HT1080 (cell line): ENCODE measurements at places on chromosomes 11 and 22.

- peak; percentile 22 for DNase-seq
These were observed 39.2 kb upstream of the IGLL5 start for GRCh38 chr22:22848364-22848866.

GRCh38 chr11:12193515-12194336, 83.3 kb downstream of the MICAL2 start:
- no peak for DNase-seq

GRCh38 chr11:1338201-1339065, 29.0 kb upstream of the TOLLIP start:
- DNase-seq, result no peak

DNA sequence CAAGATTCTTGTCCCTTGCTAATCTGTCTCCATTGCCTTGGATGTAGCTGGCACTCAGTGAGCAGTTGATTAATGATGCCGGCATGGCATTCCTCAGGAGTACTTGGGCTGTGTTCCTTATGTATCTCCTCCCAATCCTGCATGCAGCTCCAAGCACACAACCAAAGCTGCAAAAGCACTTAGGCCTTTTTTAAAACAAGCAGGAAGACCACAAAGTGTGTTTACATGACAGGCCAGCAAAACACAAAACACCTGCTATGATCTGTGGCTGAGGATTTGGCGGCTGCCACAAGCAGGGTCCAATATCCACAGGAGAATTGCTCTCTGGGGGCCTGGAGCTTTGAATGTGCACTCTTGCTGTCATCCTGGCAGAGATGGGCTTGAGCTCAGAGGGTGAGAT, 8.9 kb downstream of the ABTB2 start:
- DNase-seq, result no peak

GRCh38 chr11:76626921-76627401, 43.6 kb downstream of the LRRC32 start:
- DNase-seq, result peak; percentile 73

- DNase-seq, result no peak
These were observed 25.2 kb downstream of the FLRT1 start for GRCh38 chr11:64060861-64061444.

DNA sequence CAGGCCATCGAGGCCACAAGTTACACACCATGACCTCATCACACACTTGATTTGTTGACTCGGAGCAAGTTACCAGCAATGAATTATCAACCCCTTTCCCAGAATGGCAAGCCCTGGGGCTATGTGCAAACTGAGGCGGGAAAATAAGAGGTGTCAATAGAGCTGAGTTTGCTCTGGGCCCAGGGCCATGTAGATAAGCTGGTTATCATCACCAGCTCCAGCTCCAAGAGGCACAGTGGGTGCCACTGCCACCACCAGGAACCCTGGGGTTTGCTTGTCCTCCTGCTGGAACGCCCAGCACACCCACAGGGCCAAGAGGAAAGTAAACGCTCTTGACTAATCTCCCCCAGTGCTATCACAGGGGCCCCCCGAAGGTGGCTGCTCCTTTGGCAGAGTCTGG, 13.0 kb upstream of the VPS37C start:
- no peak for DNase-seq

GRCh38 chr11:131859538-131860210, 489.3 kb downstream of the NTM start:
- DNase-seq, result peak; percentile 69

- no peak for DNase-seq
These were observed 20.4 kb upstream of the UPB1 start for GRCh38 chr22:24474649-24475255.

- no peak for DNase-seq
These were observed 13.7 kb downstream of the PRR5L start for GRCh38 chr11:36309779-36310178.

- DNase-seq, result no peak
These were observed 48.1 kb downstream of the NXPE1 start for GRCh38 chr11:114511538-114511937.

DNA sequence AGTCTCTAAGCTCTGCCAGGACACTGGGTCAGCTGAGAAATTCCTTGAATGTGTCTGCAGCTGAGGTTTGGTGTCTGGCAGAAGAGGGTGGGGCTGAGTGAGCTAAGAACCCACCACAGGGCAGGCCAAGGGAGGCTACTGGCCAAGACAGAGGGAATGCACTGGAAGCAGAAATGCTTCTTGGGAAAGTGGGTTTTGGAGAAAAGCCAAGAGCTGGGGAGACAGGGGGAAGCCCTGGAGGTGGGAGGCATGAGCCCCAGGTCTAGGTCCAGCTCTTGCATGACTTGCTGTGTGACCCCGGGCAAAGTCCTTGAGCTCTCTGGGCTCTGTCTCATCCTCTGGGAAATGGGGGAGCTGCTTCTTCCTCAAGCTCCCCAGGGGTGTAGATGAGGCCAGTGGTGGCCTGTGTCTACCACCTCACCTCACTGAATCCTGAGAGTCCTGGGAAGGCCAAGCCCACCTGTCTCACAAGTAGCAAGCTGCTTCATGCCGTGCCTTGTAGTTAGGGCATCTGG, 2.3 kb downstream of the MMP11 start:
- DNase-seq, result peak; percentile 28

DNA sequence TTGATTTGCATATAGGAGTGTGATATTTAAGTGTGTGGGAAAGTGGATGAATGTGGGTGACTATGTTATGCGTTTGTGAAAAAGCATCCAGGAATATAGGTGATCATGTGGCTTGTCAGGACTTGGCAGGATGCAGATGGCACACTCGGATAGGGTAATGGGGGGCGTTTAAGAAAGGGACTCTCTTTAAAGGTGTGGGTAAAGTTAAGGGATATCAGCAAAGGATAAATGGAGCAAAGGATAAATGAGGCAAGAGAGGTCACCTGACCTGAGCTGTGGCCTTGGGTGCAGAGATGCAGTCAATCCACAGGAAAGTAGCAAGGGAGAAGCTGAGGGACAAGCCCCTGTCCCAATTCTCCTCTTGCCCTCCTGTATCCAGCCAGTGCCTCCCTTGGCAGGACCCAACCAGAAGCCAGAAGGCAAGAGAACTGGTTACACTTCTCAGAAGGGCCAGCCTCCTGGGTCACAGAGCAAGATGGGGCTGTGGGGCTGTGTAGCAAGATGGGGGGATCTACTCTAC, 47.5 kb upstream of the GRAMD1B start:
- no peak for DNase-seq

GRCh38 chr22:50009765-50010675, 2.5 kb downstream of the IL17REL start:
- no peak for DNase-seq

DNA sequence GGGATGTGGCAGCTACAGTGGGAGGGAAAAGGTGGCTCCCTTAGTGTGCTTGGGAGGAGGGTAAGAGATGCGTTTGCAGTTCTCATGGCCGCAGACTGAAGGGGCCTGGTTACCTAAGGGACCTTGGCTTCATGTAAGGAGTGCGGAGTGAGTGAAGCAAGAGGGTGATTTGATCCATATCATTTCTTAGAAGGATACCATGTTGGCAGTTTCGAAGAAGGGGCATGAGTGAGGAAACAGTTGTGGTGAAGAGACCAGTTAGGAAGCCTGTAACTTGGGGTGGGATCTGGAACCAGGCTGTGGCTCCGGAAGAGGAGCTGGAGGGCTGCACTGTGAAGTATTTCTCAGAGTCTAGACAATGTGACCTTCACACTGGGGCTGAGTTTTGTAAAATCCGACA, 45.0 kb downstream of the ST3GAL4 start:
- no peak for DNase-seq

DNA sequence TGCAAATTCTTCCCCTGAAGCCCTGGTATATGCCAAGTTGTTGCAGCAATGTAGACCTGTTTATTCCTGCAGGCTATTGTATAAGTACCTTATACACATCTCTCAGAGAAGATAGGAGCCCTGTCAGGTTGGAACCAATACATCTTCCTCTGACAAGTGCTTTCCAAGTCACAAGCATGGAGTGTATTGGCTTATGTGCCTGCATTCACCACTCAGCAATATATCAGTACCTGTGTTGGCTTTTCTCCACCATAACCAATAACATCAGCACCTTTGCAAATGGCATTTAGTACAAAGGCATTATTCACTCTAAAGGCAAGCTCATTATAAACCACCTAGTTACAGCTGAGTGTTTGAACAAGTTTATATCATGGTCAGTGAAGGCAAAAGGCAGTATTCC, 611.7 kb upstream of the CNTN5 start:
- DNase-seq, result no peak

DNA sequence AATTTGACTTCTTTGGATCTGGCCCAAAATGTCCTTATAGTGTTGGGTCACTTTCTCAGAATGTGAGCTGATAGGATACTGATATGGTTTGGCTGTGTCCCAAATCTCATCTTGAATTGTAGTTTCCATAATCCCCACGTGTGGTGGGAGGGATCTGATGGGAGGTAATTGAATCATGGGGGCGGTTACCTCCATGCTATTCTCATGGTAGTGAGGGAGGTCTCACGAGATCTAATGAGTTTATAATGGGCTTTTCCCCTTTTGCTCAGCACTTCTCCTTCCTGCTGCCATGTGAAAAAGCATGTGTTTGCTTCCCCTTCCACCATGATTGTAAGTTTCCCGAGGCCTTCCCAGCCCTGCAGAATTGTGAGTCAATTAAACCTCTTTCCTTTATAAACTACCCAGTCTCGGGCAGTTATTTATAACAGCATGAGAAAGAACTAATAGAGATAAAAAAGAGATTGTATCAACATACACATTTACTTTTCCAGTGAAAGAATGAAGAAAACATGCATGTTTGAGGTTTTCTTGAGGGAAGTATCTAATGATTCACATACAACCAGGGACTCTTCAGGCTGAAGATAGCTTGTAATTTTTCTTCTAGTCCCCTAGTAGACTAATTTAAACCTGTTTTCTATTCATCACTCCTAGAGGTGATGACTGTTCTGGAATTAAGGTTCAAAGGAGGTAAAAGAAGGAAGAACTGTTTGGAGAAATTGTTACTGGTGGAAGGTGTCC, 17.3 kb upstream of the CSTF3 start:
- no peak for DNase-seq

- no peak for DNase-seq
These were observed 2.9 kb downstream of the PANX2 start for GRCh38 chr22:50173311-50173982.

- peak; percentile 76 for DNase-seq
These were observed 2.7 kb downstream of the NEAT1 start for GRCh38 chr11:65425105-65425970.

GRCh38 chr22:44305888-44306287, 6.9 kb downstream of the SHISAL1 start:
- no peak for DNase-seq

GRCh38 chr11:70519117-70519516, 120.8 kb downstream of the CTTN start:
- DNase-seq, result peak; percentile 25

DNA sequence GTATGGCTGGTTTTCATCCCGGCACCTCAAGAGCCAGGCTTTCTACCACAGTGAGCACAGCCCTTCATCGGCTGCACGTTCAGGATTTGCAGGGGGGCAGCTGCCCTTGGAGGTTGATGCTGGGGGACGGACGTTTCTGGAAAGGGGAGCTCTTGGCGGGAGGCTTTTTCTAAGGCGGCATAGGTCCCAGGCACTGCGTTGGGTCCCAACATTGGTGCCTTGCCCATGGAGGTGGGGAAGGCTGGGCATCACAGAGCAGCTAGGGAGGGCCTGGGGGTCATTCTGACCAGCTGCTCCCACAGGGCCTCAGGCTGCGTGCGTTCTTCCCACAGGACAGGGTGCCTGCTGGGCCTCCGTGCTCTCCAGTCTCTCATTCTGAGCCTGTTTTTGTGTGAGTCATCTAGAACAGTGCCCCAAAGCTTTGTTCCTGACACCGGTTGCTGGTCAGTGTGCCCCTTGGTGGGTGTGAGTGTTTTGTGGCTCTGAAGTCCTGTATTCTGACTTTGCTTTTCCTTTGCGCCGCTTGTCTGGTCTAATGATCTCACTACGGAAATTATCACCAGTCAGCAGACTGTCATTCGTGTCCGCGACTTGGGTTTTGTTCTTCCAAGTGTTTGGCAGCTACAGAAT, 275.9 kb downstream of the TBC1D22A start:
- no peak for DNase-seq

GRCh38 chr22:49850021-49850911, 3.4 kb upstream of the ZBED4 start:
- DNase-seq, result no peak

DNA sequence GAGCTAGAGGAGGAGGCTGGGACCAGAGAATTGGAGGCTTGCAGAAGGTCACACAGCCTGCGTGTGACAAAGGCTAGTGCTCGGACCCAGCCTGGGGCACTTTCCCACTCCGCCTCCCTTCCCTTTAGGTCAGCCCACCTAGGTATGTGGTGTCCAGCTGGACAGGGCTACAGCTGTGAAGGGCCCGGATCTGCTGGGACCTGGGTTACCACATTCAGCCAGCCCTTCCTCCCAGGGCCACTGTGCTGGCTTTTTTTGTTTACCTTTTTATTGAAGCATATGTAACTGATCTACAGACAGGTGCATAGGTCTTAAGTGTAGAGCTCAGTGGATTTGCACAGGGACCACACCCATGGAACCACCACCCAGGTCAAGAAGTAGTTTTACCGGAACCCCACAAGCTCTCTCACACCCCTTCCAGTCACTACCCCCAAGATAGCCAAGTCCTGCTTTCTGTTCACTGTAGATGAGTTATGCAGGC, 8.7 kb downstream of the CAPN5 start:
- no peak for DNase-seq

DNA sequence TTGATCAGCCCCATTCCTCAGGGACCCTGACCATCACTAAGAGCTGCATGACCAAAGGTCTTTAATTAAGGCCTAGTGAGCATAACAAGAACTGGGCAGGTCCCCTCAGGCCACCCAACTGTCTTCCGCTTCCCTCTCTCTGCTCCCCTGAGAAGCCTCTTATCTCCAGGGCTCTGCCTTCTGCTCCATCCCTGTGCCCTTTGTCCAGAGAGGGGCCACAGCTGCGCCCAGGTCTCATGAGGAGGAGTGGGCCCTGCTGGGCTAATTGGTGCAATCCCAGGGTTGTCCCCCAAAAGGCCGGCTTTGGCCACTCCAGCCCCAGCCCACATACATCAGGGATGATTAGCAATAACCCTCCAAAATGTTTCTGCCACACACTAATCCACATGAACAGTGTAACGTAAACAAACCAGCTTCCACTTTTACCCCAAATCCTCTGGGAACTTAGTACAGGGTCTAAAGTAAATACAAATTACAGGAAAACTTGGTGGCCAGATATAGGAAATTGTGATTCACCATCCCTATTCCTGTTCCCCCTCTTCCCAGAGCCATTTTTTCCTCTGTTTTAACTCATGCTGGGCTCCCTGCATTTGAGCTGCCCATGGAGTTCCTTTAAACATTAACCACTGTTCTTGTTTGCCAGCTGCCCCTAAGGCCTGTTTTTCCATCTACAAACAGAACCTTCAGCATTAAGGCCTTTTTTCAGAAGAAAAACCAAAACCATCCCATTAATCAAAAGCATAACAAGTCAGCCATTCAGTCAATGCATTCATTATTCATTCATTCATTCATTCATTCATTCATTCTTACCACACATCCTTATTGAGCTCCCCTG, 34.6 kb upstream of the CAVIN3 start:
- no peak for DNase-seq

DNA sequence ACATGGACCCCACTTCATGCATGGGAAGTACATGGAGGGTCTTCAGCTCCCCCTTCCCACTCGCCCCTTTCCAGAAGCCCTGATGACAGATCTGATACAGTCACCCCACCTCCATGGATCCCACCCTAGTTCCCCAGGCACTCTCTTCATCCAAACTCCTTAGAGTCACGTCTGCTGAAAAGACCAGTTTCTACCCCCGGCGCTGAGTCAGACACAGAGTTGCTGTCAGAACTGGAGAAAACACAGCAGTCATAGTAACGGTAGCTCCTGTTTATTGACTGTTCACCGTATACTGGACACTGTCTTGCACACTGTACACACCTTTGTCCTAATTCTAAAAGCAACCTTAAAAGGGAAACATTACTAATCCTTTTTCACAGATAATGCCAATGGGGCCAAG, 29.1 kb downstream of the DRD2 start:
- DNase-seq, result peak; percentile 64
